ENCODE measurements at places on chromosomes 7 and 10.

- DNase-seq, result no peak
Measured at GRCh38 chr7:2143981-2144595, 88.7 kb downstream of the MAD1L1 start.

GRCh38 chr7:101747879-101748345 lies 69.5 kb upstream of the CUX1 start:
- DNase-seq, result no peak

- no peak for DNase-seq
Measured at GRCh38 chr7:112889834-112890438, 99.7 kb upstream of the TMEM168 start.

GRCh38 chr7:29547421-29547820 lies 16.2 kb upstream of the PRR15 start:
- DNase-seq, result no peak

DNA sequence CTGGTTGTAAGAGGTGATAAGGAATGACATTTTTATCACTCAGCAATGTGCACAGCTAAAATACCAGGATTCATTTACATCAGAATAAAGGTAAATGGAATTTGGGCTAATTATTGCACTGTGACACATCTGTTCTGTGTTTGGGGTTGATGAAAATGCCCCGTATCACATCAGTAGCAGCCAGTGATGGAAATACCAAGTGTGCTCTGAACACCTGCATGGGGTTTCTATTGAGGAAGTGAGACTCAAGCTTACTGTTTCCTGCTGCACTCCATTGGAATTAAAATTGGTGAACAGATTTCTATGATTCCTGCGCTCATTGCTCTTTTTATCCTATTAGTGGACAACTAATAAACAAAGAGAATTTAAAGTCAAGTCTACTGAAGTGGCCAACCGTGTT lies 296.9 kb downstream of the NRG3 start:
- DNase-seq, result no peak

DNA sequence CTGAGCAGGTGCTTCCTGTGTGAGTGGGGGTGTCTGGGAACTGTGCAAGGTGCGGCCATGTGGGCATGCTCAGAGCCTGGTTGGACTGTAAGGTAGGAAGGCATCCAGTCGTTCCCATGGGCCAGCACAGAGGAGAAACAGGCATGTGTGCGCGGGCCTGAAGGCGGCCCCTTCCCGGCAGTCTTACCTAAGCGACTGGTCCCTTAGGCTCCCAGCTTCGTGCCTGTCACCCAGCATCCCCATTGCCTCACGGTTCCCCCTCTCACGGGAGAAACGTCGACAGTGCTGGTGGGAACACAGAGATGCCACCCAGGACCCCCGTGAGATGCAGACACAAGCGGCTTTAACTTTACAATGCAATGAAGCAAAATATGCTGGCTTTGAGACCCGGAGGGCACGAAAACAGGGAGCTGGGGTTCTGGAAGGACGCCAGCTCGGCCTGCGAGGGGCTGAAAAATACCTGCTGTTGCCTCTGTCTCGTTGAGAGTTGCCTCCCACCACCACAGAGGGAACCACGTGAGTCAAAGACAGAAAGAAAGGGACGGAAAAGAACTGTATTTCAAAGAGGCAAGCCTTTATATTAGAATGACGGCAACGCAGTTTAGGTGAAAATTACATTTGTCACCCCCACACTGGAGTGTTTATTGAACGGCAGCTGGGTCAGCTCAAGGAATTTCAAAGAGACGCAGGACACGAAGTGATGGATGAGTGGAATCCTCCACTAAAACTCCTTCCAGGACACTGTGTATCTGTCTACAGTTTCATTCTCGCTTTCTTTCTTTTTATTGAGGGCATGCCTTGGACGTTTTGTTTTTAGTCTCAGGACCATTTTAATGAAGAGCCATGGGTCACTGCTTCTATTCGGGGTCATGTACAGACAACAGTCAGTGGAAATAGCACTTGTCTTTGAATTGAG lies 128.4 kb downstream of the DNAJB6 start:
- DNase-seq, result no peak
